ENCODE measurements at places on chromosomes 2 and 18. TPM values are rescaled to one million over a fixed set of nuclear protein-coding genes. Genes with fewer than 3 reads are reported as not detected.

DNA sequence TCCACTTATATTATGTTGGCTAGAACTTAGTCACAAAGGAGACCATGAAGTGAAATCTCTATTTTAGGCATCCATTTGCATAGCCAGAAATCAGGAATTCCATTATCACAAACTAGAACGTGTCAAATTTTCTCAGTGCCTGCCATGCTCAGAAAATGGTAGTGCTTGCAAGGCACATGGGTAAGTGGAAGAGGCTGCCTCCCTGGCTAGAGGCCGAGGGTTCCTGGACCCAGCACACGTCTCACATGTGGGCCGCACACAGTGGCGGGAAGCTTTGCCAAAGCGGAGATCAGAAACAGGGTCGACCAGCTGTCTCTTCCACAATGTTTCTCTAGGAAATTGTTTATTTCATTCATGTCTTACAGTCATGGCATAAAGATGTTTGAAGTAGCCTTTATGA, 42.3 kb downstream of the TRAF3IP1 start:
- H3K36me3 ChIP-seq: no peaks in the 10 kb centered on the region
- no peak for DNase-seq
- no peaks in the 10 kb centered on the region for H3K27me3 ChIP-seq
- H3K27ac ChIP-seq: no peak overlapping the region
- no peaks in the 10 kb centered on the region for H3K4me1 ChIP-seq

The PDE1A gene
- 0.08 TPM for total RNA-seq

- no peaks in the 10 kb centered on the region for H3K27me3 ChIP-seq
Observed at GRCh38 chr2:157375384-157375783, 49.8 kb upstream of the ERMN start.

DNA sequence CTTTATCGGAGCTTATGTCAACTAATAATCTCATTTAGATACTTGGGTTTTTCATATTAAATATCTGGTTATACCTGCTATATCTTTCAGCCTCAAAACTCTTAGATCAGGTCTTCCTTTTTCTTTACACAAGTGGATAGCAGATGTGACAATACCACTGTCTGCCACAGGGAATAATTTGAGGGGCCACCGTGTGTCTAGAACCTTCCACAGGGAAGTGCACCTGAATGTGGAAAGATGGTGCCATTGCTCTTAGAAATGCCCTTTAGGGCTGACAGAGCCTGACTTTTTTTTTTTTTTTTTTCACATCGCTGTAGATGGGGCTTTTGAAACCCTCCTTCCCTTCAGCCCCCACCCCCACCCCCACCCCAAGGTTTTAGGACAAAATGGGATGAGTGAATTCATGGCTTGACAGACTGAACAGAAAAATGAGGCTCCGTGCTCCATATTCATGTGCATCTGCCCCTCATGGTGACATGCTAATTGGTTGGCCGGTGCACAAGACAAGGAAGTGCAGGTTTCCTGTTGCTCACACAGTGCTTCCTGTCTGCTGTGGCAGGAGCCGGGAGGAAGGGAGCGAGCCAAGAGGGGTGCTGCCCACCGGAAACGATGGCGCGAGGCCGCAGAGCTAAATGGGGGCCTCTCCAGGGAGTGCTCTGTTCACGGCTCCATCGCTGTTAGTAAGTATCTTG, 246.0 kb downstream of the LDLRAD4 start:
- no peak overlapping the region for H3K4me3 ChIP-seq
- H3K27me3 ChIP-seq: no peaks in the 10 kb centered on the region
- DNase-seq: no peak
- no peak overlapping the region for H3K27ac ChIP-seq

DNA sequence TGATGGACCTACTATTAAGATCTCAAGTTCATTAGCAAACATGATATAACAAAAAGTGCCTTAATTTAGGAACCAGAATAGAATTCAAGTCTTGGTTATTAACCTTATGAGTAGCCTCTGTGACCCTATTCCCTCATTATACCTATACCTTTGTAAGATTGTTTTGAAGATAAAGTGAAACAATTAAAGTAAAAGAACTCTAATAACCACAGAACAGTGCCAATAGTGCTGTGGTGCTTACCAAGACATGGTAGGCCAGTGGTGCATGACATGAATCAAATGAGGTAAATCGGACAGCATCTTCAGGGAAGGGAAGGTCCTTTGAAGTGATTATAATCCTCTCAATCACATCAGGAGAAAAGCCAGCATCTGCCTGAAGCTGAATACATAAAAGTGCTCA, 36.4 kb downstream of the METTL4 start:
- no peak overlapping the region for H3K4me3 ChIP-seq
- no peak overlapping the region for H3K27ac ChIP-seq
- DNase-seq: no peak
- H3K4me1 ChIP-seq: no peaks in the 10 kb centered on the region
- no peaks in the 10 kb centered on the region for H3K27me3 ChIP-seq
- no peaks in the 10 kb centered on the region for H3K36me3 ChIP-seq

- H3K27ac ChIP-seq: no peak overlapping the region
- no peaks in the 10 kb centered on the region for H3K36me3 ChIP-seq
- no peaks in the 10 kb centered on the region for H3K27me3 ChIP-seq
- H3K4me1 ChIP-seq: no peaks in the 10 kb centered on the region
- H3K4me3 ChIP-seq: no peak overlapping the region
- no peak for DNase-seq
Observed at GRCh38 chr18:39713961-39714360, 2148.4 kb upstream of the CELF4 start.

GRCh38 chr2:217610401-217610814, 392.4 kb downstream of the TNS1 start:
- H3K27ac ChIP-seq: no peak overlapping the region
- H3K4me1 ChIP-seq: no peaks in the 10 kb centered on the region
- no peak for DNase-seq
- H3K27me3 ChIP-seq: no peaks in the 10 kb centered on the region

The FAHD2B gene
- 15.4 TPM for total RNA-seq

The SUMO1 gene
- total RNA-seq: 137 TPM

- no peaks in the 10 kb centered on the region for H3K27me3 ChIP-seq
- no peak overlapping the region for H3K27ac ChIP-seq
- no peak for DNase-seq
- no peaks in the 10 kb centered on the region for H3K4me1 ChIP-seq
- H3K4me3 ChIP-seq: no peak overlapping the region
- H3K36me3 ChIP-seq: no peaks in the 10 kb centered on the region
Observed at GRCh38 chr2:143801561-143801960, 672.3 kb downstream of the ARHGAP15 start.

- H3K36me3 ChIP-seq: no peaks in the 10 kb centered on the region
- H3K4me1 ChIP-seq: no peaks in the 10 kb centered on the region
- H3K4me3 ChIP-seq: no peak overlapping the region
Observed at GRCh38 chr2:88110830-88111229, 17.0 kb downstream of the FABP1 start.

DNA sequence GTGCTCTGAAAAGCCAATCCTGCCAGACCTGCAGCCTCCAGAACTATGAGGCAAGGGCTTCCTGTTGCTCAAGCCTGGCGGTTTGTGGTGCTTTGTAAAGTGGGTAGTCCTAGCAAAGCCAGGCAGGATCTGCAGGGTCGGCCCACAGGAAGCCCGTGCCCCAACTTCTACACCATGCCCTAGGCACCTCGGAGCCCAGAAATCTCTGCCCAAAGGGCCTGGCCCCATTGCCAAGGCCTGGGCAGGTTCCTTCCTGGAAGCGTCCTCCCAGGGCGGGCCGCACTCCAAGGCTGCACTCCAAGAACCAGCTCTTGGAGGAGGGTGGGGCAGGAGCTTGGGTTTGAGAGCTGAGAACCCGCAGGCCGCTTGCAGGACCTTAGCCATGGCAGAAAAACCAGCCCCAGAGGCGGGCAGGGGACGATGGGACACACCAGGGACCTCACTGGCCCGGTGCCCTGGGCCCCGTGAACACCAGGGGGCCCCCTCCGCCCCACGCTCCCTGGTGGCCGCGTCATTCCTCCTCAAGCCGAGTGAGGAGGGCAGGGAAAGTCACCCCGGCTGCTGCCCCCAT, 37.2 kb upstream of the ID2 start:
- DNase-seq: no peak
- H3K27ac ChIP-seq: no peak overlapping the region
- H3K36me3 ChIP-seq: no peaks in the 10 kb centered on the region
- no peaks in the 10 kb centered on the region for H3K4me1 ChIP-seq
- H3K4me3 ChIP-seq: no peak overlapping the region
- no peaks in the 10 kb centered on the region for H3K27me3 ChIP-seq

The RAD51AP2 gene
- not detected for total RNA-seq

The GPR45 gene
- total RNA-seq: not detected

Data from Panc1 (cell line).